Activated CD4-positive, alpha-beta T cell treated with anti-CD3 and anti-CD28 coated beads, Interleukin-2, Interleukin-4, amounts not matched to agents 100 ng/mL and 50 ng/mL, durations not matched to agents 16 hours and 8 hours (primary cell): ENCODE measurements at places on chromosomes 6 and 20.

- DNase-seq, result no peak
Measured at GRCh38 chr6:144649085-144649484, 363.9 kb downstream of the UTRN start.

GRCh38 chr6:34573567-34574183 is 17.5 kb upstream of the SPDEF start:
- no peak for DNase-seq

DNA sequence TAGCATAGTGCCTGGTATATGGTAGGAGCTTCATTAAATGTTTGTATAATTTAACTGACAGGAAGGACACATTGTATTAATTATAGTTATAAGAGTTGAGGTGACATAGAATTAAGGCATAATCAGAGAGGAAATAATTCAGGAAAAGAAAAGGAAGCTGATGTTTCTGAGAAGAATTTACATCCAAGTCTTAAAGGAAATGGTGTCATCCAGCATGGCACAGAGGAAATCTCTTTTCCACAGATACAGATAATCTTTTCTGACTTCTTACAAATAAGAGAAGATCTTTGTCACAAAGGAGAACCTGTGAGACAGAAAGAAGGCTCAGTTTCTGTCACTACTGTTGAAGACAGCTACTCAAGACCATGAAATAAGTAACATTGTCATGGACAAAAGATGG is 222.5 kb downstream of the GJA1 start:
- no peak for DNase-seq

DNA sequence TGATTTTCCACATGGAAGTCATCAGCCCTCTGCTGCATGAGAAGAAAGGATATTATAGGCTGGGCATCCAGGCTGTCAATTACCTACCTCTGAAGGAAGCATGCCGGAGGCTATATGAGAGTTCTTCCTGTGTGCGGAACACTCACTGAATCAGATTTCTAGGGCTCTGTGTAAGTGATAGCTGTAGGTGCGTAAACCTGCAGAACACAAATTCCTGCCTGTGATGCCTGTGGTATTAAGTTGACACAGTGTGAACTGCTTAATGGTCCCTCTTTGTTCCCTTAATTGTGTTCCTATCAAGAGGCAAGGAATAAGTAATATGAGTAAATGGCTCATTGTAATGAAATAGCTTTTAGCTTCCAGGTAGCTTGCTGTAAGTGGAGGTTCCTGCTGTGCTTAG is 103.3 kb downstream of the ANKS1A start:
- DNase-seq, result no peak

DNA sequence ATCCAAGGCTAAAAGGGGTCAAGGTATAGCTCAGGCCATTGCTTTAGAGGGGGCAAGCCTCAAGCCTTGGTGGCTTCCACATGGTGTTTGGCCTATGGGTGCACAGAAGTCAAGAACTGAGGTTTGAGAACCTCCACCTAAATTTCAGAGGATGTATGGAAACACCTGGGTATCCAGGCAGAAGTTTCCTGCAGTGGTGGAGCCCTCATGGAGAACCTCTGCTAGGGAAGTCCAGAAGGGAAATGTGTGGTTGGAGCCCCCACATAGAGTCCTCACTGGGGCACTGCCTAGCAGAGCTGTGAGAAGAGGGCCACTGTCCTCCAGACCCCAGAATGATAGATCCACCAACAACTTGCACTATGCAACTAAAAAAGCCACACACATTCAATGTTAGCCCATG is 678.7 kb upstream of the ADGRB3 start:
- no peak for DNase-seq

DNA sequence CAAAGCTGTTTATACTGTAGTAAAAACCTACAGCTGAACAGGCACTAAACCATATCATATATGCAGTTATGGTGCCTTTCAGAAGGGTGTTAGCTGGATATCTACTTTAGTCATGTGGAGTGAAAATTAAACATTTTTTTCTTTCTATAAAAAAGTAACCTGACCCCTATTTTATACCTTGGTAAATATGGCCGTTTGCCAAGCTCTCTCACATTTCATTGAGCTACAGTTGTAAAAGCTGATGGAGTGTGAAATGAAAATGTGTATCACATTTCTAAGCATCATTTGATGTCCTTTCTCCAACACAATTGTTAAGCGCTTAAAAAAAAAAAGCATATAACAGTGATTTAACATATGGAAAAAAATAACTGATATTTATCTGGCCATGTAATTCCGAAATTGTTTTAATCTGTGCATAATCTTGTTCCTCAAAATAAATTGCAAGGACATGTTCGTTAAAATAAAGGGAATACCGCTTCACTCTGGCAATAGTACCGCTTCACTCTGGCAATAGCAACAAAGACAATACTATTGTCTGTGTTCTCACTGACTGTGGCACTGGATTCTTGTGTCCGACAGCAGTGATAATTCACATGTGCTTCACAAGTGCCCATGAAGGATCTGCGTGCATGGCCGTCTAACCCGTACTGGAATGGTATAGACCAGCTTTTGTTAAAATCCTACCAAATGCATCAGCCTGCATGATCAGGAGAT is 391.8 kb upstream of the SOX4 start:
- no peak for DNase-seq

- no peak for DNase-seq
Measured at GRCh38 chr20:35988910-35989463, 20.6 kb downstream of the CNBD2 start.

GRCh38 chr6:42229506-42230119 is 12.0 kb upstream of the MRPS10 start:
- no peak for DNase-seq

- DNase-seq, result no peak
Measured at GRCh38 chr20:41176711-41177552, 39.6 kb downstream of the PLCG1 start.

DNA sequence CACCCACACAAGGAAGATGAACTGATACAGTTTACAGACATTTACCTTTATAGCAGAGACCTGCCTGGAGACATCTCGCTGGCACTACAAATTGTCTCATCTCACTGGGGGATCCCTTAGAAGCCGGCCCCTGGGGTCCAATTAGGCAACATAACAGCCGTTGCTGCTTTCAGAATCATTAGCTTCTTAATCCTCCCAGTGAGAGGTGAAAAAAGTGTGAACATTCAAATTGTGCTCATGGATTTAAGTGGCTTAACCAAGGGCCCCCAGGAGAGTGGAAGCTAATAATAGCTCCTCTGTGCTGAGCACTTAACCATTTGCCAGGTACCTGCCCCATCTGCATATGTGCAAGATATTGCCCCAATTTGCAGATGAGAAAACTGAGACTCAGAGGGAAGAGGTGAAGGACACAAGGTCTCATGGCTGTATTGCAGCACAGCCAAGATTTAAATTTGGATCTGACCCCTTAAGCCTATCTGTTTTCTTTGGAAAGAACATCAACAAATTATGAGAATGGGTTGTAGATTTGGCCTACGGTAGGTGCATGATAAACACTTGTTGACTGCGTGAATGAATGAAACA is 101.0 kb downstream of the EYA2 start:
- DNase-seq, result no peak

DNA sequence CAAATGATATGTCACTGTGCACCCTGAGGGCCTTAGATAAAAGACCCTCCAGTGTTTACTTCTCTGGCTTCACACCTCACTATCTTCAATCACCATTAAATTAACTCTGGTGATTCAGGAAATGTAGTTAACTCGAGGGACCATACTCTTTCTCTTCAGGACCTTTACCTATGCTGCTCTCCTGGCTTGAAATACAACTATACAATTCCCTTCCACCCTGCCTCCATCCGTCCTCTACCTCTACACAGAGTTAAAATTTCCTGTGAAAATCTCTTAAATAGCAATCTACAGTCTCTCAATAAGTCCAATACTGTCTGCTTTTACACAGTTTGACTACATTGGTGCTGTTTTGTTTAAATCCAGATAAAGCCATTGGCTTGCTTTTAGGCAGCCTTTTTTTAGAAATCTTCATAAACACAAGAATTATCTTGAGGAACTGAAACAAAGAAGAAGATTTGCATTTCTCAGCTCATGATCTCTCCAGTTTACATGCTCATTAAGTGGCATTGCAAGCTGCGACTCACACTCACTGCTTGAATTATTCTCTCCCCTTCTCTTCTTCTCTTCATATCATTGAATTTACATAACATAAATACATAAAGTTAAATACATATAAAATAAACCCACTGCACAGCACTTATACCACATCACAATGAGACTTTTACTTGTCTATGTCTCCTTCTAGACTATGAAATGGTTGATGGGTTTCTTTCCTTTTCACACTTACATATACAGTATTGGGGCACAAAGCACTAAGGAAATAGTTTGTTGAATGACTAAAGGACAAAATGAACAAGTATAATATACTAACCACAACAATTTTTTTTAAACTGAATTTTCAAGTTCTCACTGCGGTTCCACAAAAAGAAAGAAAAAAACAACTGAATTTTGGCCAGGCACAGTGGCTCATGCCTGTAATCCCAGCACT is 239.0 kb upstream of the KCNQ5 start:
- no peak for DNase-seq

DNA sequence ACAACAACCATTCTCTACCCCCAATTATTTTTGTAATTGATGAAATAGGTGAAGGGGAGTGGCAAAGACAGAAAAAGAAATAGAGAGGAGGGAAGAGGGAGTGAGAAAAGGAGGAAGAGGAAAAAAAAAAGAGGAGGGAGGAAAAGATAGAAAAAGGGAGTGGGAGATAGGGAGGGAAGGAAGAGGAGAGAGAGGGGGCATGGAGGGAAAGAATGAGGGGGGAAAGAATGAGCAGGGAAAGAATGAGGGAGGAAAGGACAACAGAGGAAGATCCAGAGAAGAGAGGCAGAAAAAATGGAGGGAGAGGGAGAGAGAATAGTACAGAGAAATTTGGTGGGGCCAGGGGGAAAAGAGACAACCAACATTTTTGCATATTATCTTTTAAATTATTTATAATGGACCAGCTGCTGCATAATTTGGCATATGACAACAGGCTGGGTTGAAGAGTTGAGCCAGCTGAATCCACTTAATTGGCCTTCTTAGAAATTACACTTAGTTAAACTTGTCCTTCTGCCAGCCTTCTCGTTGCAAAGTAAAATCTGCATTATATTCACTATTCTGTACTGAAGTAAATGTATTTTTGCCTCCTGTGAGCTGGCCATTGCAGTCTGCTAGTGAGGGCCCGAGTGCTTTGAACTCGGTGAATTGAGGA is 101.0 kb downstream of the ARHGAP18 start:
- no peak for DNase-seq

DNA sequence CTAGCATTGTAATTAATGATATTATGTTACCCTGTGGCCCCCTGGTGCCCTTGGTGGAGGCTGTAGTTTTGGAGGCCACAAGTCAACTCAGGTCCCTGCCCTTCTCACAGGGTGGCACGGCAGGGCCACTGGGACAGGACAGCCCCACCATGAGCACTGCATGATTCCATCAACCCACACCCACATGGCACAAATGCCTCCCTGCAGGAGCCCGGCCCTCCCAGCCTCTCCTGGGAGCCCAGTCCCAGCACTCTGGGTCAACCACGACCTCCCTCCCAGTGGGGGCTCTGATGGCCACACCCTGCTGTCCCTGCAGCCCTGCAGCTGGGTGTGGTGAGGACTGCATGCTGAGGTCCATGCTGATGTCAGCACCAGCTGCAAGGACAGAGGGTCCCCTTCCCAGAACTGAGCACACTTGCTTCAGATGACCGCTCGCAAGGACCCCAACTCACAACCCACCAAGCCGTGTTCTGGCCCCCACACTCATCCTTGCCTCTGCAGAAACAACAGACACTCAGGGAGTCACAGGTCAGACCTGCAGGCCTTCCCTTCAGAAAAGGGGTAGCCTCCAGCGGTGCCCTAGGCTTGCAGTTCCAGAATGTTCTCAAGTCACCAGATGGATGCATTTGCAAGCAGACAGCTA is 15.7 kb upstream of the CST7 start:
- DNase-seq, result no peak

DNA sequence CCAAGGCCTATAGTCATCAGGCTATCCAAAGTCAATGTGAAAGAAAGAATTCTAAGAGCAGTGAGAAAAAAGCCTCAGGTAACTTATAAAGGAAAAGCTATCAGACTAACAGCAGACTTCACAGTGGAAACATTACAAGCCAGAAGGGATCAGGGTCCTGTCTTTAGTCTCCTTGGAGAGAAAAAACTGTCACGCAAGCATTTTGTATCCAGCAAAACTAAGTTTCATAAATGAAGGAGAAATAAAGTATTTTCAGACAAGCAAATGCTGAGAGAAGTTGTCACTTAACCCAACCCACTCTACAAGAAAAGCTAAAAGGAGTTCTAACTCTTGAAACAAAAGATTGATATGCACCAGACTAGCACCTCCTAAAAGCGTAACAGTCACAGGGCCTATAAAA is 28.1 kb downstream of the CITED2 start:
- DNase-seq, result no peak

DNA sequence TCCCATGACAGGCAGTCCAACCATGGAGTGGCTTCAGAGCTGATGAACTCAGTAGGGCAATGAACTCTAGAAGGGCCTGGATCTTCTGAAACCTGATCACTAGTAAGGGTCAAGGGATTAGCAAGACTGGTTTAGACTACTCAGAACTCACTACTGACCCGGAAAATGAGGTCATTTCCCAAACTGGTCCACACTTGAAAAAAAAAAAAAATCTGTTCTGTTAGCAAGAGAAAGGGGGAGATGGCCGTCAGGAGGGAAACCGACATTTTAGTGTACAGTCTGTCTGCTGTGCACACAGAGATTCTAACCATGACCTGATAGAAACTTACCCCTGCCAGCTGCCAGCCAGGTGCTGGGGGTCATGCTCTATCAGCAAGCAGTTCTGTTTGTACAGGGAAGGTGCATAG is 262.4 kb upstream of the AGPAT4 start:
- no peak for DNase-seq

GRCh38 chr6:150717419-150717818 is 117.7 kb downstream of the PLEKHG1 start:
- DNase-seq, result no peak

GRCh38 chr20:63739130-63740069 is at the start of gene SLC2A4RG:
Gene SLC2A4RG (plus strand): TSS chr20:63739776. CDS start chr20:63739913, 137 bp downstream.
- DNase-seq, result peak; percentile 53

DNA sequence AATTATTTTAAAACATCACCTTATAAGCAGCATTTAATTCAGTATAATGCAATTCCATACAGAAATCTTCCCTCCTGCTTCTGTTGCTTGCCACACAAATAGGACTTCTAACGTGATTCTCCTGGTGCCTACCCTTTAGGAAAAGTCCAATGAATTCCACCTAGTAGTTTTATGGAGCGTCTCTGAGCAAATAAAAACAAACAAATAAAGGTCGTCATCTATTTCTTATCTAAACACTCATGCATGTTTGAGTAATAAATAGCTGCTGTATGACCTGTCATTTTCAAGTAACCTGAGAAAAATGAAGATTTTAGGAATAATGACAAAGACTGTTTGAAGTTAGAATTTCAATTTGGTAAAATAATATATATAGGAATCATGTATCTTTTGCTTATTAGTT is 102.7 kb downstream of the BMP5 start:
- DNase-seq, result no peak

- no peak for DNase-seq
Measured at GRCh38 chr6:86563197-86563596, 374.1 kb upstream of the HTR1E start.

- DNase-seq, result no peak
Measured at GRCh38 chr6:106066989-106067388, 19.1 kb upstream of the PRDM1 start.
